ENCODE measurements at places on chromosomes 4 and X. TPM values are rescaled to one million over a fixed set of nuclear protein-coding genes. Genes with fewer than 3 reads are reported as not detected.

The ANXA10 gene
- total RNA-seq = not detected

DNA sequence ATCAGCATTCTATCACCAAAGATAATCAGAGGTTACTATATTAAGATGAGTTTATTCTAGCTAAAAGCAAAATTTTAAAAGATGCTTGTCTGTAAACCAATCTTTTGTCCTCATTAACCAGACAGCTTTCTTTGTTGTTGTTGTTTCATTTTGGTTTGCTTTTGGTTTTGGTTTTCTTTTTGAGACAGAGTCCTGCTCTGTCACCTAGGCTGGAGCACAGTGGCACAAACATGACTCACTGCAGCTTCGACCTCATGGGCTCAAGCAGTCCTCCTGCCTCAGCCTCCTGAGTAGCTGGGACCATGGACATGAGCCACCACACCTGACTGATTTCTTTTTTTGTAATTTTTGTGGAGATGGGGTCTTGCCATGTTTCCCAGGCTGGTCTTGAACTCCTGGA, 102.9 kb downstream of the COX18 start:
- no peak for DNase-seq
- no peaks in the 10 kb centered on the region for H3K4me1 ChIP-seq
- no peak overlapping the region for H3K4me3 ChIP-seq
- peaks cover 4% of the 10 kb centered on the region for H3K27me3 ChIP-seq
- H3K36me3 ChIP-seq = no peaks in the 10 kb centered on the region

- H3K36me3 ChIP-seq = no peaks in the 10 kb centered on the region
- no peak overlapping the region for H3K27ac ChIP-seq
- no peak overlapping the region for H3K4me3 ChIP-seq
Measured at GRCh38 chr4:2321279-2322196, 59.6 kb upstream of the MXD4 start.

The ZNF711 gene
- total RNA-seq = 0.23 TPM

The MAGEC1 gene
- total RNA-seq = not detected

The IL21 gene
- 138 TPM for total RNA-seq

The SCML1 gene
- total RNA-seq = 1.1 TPM

DNA sequence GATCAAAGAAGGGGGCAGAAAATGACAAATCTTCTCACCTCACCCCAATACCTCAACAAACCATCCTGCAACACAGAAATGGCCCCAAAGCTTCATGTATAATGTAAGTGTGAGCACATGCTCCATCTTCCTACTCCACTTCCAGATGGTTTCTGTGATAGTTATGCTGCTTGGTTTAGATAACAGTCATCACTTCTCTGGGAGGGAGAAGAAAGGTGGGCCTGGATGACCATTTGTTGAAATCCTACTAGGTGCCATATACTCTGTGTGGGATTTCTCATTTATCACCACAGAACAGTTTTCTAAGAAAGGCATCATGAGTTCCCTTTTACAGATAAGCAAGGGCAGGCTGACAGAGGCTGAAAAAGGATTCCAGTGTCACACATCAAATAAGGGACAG, 31.3 kb upstream of the NXF3 start:
- no peak overlapping the region for H3K4me3 ChIP-seq
- no peak overlapping the region for H3K27ac ChIP-seq
- no peaks in the 10 kb centered on the region for H3K27me3 ChIP-seq
- DNase-seq = no peak
- no peaks in the 10 kb centered on the region for H3K4me1 ChIP-seq

GRCh38 chrX:4787971-4788370, 1074.5 kb upstream of the PRKX start:
- no peaks in the 10 kb centered on the region for H3K36me3 ChIP-seq
- DNase-seq = no peak
- no peaks in the 10 kb centered on the region for H3K27me3 ChIP-seq
- H3K27ac ChIP-seq = no peak overlapping the region
- H3K4me3 ChIP-seq = no peak overlapping the region

- peaks cover 30% of the 10 kb centered on the region for H3K27me3 ChIP-seq
- no peak for DNase-seq
- H3K27ac ChIP-seq = no peak overlapping the region
- no peak overlapping the region for H3K4me3 ChIP-seq
- no peaks in the 10 kb centered on the region for H3K36me3 ChIP-seq
- no peaks in the 10 kb centered on the region for H3K4me1 ChIP-seq
Measured at GRCh38 chr4:114072781-114073180, 93.3 kb upstream of the ARSJ start.

DNA sequence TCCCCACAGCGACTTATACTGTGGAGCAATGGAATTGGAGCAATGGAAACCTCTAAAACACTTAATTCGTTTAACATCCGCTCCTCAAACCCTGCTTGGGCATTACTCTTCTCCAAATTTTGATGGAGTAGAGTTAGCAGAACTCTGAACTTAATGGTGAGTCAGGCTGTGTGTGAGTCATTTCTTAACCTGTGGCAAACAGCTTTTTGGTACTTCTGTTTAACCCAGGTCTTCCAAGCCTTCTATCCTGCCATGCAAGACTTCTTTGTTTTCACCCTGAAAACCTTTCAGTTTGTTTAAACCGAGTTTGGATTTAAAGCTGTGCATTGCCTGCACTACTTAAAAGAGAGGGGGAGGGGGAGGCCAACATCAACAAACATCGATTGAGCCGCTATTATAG, 3.6 kb upstream of the AMOT start:
- peaks cover 9% of the 10 kb centered on the region for H3K27me3 ChIP-seq
- no peak for DNase-seq
- H3K4me1 ChIP-seq = peaks cover 24% of the 10 kb centered on the region
- no peak overlapping the region for H3K4me3 ChIP-seq
- H3K36me3 ChIP-seq = no peaks in the 10 kb centered on the region

The KIAA0232 gene
- total RNA-seq = 19.1 TPM

GRCh38 chr4:94690851-94691254, 66.9 kb upstream of the BMPR1B start:
- H3K36me3 ChIP-seq = no peaks in the 10 kb centered on the region
- H3K27ac ChIP-seq = no peak overlapping the region
- no peak overlapping the region for H3K4me3 ChIP-seq
- no peaks in the 10 kb centered on the region for H3K27me3 ChIP-seq
- no peaks in the 10 kb centered on the region for H3K4me1 ChIP-seq
- no peak for DNase-seq

GRCh38 chr4:68520985-68521384, 55.1 kb downstream of the UGT2B17 start:
- no peaks in the 10 kb centered on the region for H3K36me3 ChIP-seq
- DNase-seq = no peak
- H3K27ac ChIP-seq = no peak overlapping the region
